LNCaP clone FGC (cell line): ENCODE measurements at places on chromosomes 3 and 15.

- DNase-seq, result no peak
Observed at GRCh38 chr3:6785726-6786125, 75.2 kb upstream of the GRM7 start.

- DNase-seq, result no peak
Observed at GRCh38 chr3:189353988-189354889, 182.5 kb downstream of the TPRG1 start.

- no peak for DNase-seq
Observed at GRCh38 chr3:25460751-25461150, 32.7 kb downstream of the RARB start.

GRCh38 chr3:71725271-71725991, at the start of gene EIF4E3:
Gene EIF4E3 (minus strand): TSS chr3:71725402. CDS start chr3:71725367, 35 bp downstream.
- DNase-seq, result no peak

GRCh38 chr3:59751606-59752005, 701.8 kb upstream of the CFAP20DC start:
- DNase-seq, result no peak

DNA sequence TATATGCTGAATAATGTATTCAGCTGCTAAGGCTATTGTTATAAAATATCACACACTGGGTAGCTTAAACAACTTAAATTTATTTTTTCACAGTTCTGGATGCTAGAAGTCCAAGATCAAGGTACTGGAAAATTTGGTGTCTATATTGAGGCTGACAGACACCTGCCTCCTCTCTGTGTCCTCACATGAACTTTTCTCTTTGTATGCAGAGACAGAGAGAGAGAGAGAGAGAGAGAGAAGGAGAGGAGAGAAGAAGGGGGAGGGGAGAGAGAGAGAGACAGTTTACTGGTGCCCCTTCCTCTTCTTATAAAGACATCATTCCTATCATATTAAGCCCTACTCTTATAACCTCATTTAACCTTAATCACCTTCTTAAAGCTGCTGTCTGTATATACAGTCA, 320.1 kb upstream of the THBS1 start:
- no peak for DNase-seq

- DNase-seq, result peak; percentile 35
Observed at GRCh38 chr3:29280404-29281093, at the start of gene RBMS3. Gene RBMS3 (plus strand): TSS chr3:29281071.

GRCh38 chr15:73752806-73753193, 351 bp downstream of the INSYN1 start:
- DNase-seq, result no peak

DNA sequence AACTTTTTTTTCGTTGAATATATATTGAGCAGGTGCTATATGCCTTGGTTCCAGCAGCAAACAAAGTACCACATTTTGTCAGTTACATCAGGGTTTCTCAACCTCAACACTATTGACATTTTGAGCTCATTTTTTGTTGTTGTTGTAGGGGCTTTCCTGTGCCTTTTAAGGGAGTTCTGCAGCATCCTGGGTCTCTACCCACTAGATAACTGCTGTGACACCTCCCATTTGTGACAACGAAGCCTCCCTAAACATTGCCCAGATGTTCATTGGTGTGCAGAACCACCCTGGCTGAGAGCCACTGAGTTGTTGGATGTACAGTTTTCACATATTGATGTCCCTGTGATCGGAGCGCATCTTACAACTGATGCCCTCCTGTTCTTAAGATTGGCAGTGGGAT, 382.6 kb downstream of the PTPRG start:
- no peak for DNase-seq

DNA sequence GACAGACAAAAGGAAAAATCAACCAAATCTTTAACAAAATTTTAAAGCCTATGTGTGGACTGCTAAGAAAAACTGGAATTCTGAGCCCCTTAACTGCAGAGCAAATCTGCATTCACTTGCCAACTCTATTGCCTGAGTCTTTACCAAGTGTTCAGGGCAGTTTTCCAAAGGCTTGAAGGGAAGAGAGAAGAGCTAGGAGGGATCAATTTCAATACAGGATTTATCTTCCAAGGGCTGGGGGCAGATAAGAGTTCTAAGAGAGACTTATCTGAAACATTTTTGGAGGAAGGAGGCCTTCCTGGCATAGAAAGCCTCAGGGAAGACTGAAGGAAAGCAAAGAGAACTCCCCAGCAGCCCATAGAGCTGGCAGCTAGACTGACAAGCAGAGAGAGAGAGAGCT, 31.4 kb upstream of the LSAMP start:
- no peak for DNase-seq

GRCh38 chr15:53911431-53911830, 66.8 kb upstream of the UNC13C start:
- DNase-seq, result no peak

DNA sequence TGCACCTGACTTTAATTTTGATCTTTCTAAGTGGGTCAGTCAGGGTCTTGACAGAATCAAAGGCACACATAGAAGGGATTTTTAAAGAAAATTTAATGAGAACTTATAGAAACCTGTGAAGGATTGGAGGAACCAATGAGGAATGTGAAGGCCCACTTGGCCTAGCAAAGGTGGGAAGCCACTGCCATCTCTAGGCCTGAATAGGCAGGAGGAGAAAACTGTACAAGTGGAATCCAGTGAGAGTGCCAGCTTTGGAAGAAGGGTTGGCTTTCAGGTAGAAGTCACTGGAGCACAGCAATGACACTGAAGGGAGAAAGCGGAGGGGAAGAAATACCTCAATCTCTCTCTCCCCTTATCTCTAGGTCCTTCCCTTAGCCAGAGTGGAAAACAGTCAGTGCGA, 380.7 kb upstream of the KCNMB2 start:
- DNase-seq, result no peak

DNA sequence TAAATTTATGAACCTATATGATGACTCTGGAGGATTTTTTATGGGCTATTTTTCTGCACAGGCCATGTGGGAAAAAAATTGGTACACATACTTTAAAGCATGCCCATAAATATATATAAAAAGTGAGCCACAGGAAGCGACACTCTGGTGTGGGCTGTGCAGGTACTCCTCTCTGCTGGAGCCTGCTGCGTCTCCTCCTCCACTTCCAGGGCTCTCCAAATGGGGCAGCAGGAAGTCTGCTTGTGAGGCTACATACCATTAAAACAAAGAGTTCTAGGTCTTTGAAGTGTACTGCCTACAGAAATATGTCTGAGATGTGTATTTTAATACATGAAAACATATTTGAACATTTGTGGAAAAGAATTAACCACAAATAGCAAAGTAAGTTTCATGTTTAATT, 135.1 kb downstream of the CTNNB1 start:
- DNase-seq, result no peak

DNA sequence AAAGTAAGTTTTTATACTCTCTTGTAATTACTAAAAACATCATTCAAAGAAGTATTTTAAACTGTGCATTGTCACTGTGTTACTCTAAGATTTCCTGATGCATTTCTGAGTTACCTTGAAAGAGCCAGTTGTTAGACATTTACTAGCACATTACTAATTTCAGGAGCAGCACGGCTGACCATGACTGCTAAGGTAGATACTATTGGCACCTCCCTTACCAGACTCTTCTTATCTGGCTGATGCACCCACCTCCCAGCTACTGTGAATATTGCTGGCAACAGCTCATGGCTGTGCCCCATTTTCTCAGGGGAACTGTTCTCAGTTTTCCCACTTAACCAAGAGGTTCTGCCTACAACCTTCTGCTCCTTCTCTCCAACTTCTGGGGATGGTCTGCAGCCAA, 29.4 kb downstream of the COL6A5 start:
- DNase-seq, result no peak

- DNase-seq, result no peak
Observed at GRCh38 chr15:57896114-57896513, 169.4 kb downstream of the ALDH1A2 start.

DNA sequence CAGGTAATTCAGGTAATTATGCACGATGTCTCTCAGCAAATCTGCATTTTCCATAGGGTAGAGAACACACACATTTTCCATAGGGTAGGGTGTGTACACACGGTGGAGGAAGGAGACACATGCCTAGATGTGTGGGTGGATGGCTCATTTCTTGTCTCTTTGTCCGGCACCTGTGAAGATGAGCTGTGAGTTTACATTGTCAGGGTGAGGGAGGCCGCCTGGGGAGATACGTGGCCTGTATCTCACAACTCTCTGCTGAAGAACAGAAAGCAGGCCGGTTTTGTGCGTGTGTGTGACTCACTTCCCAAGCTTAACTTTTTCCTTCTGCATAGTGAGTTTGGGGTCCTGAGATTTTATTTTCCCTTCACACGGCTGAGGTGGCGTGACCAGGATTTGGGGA, 60.3 kb downstream of the SLC6A6 start:
- no peak for DNase-seq

DNA sequence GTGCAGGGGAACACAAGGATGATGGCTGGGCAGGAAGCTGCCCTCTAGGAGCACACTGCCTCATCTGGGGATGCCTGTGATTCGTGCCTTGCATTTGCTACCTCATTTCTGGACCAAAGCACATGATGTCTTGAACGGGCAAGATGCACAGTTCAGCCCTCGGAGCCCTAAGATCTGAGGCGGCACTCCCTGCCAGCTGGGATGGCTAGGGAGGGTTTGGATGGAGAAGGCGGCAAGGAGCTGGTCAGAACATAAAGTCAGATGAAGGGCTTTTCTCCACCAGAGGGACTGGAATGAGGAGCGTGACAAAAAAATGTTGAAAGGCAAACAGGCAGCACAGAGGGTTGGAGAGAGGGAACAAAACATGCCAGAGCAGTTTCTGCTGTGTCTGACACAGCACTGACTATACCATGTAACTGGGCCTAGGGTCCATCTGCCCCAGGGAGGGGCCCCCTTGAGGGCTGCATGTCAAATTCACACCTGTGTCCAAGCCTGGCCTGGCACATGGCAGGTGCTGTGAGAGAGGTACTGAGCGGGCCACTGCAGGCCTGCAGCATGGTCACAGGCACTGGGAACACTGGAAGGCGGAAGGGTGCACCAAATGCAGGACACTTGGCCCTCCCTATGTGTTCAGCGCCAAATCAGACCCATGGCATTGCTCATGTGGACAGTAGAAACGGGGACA, 21.7 kb downstream of the TMEM43 start:
- DNase-seq, result no peak

GRCh38 chr3:85801955-85802354, 843.2 kb downstream of the CADM2 start:
- DNase-seq, result peak; percentile 21

- no peak for DNase-seq
Observed at GRCh38 chr3:117495620-117496019, 786.0 kb downstream of the TUSC7 start.

DNA sequence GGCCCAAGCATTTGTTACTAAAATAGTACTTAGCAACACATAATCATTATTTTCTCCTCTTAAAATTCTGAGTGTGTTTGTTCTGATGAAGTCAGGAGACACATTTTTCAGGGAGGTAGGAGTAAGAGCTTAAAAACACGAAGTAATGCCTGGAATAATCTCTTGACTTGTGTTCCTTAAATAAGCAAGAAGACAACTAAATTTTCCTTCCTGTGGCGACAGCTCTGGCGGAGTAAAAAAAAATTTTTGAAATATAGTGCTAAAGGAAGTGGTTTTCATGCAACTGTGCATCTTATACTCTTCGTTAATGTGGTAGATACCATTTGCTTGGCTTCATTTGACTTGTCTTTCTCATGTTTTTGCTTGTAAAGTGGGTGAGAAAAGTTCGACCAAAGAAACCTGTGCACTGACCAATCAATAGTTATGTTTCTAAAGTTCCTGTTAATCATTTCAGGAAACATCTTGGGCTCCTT, 11.1 kb upstream of the MBNL1 start:
- no peak for DNase-seq

- DNase-seq, result no peak
Observed at GRCh38 chr3:108221393-108221792, 831 bp downstream of the IFT57 start.

GRCh38 chr3:30354513-30354912, 251.9 kb upstream of the TGFBR2 start:
- no peak for DNase-seq

GRCh38 chr15:66718220-66718988, 16.4 kb downstream of the SMAD6 start:
- no peak for DNase-seq

- DNase-seq, result no peak
Observed at GRCh38 chr3:131535596-131535995, 32.8 kb upstream of the MRPL3 start.

DNA sequence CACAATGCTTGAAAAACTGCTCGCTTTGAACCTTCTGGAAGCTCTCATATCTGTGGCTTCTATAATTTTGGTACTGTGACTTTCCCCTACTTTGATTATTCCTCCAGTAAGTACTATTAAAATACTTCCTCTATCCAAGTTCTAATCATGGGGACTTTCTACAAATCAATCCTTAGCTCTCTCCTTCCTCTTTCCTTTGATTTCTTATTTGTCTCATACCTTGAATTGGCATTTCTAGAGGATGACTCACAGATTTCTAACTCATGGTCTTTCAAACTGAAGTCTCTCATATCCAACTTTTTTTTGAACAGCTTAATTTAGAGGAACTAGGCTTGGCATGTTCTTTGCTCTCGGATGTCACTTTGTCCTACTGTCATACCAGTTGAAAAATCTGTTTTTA, 241.8 kb downstream of the TBC1D5 start:
- no peak for DNase-seq
